ENCODE measurements at places on chromosomes 4 and X.

DNA sequence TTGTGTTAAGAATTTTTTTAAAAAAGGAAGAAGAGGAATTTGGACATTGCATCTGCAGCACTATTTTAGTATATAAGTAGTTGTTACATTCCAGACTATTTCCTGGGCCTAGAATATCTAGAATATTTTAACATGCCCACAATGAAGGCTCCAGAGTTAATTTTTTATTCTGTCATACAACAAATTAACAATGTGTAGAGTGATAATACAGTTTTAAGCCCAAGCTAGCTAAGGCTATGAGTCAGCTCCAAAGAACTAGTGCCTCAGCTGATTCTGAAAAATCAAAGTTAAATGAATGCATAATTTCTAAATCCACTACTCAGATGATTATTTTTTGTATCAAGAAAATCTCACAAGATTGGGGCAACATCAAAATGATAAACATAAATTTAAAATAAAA is 231.4 kb downstream of the PRDM5 start:
- H3K27me3 ChIP-seq, result peaks cover 9% of the 10 kb centered on the region
- H3K36me3 ChIP-seq, result no peaks in the 10 kb centered on the region

DNA sequence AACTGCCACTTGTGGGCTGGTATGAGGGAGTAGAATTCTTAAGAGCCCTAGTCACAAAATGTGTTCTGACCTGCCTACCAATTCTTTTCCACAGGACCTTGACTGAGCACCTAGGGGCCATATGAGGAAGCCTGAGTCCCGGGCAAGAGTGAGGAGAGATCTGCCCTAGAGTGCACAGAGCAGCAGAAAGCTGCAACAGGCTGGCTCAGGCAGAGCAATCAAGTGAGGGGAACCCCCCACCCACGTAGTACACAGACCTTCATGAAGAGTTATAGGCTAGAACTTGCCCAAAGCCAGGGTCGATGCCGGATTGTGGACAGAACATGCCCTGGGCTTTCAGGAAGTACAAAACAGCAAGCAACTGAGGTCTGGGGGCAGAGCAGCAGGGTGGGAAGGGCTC is 117.0 kb downstream of the SPOCK3 start:
- H3K27me3 ChIP-seq, result no peaks in the 10 kb centered on the region
- H3K27ac ChIP-seq, result no peak overlapping the region
- H3K36me3 ChIP-seq, result no peaks in the 10 kb centered on the region

DNA sequence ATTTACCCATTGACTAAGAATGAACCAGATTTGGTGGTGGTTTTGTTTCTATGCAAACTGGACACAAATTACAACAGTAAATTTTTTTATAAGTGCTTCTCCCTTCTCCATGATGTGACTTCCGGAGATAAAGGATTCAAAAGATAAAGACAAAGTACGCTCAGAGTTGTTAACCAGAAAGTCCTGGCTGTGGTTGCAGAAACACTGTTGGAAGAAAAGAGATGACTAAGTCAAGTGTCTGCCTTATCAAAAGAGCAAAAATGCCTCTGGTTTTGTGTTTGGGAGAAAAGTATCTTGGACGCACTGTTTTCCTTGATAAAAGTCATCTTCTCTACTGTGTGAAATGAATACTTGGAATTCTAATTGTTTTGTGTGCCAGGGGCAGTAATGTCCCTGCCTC is 213.4 kb downstream of the GC start:
- H3K4me3 ChIP-seq, result no peak overlapping the region
- H3K4me1 ChIP-seq, result no peaks in the 10 kb centered on the region
- H3K36me3 ChIP-seq, result no peaks in the 10 kb centered on the region

DNA sequence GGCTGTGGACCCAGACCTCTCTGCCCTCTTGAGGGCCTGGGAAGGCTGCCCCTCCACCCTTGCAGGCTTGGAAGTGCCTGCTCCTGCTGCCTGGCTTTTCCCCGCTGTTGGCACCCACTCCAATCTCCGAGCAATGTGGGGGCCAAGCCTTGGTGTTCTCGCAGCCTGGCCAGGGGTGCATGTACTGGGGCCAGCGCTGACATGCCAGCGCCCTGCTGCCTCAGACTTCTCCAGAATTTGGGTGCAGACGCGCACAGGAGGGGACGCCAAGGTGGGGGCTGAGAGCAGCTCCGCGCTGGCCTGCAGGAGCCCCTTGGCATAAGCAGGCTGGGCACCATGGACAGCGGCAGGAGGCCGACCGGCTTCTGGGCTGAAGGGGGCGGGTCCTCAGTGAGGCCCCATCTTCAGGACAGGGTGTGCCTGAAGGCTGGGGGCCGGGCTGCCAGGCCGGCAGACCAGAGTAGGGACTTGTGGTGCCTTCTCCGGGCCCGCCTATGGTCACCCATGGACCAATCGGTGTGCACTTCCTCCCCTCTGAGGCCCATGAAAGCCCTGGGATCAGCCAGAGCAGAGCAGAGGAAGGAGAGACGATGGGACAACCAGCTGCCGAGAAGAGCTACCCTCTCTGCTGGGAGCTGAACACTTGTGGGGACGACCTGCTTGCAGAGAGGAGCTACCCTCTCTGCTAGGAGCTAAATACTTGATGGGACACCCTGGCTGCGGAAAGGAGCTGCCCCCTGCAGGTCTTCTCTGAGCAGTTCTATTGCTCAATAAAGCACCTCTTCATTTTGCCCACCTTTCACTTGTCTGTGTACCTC is 118.3 kb downstream of the DNAAF6 start:
- no peaks in the 10 kb centered on the region for H3K36me3 ChIP-seq
- no peaks in the 10 kb centered on the region for H3K27me3 ChIP-seq
- no peaks in the 10 kb centered on the region for H3K4me1 ChIP-seq
- H3K27ac ChIP-seq, result no peak overlapping the region
- no peak for DNase-seq

DNA sequence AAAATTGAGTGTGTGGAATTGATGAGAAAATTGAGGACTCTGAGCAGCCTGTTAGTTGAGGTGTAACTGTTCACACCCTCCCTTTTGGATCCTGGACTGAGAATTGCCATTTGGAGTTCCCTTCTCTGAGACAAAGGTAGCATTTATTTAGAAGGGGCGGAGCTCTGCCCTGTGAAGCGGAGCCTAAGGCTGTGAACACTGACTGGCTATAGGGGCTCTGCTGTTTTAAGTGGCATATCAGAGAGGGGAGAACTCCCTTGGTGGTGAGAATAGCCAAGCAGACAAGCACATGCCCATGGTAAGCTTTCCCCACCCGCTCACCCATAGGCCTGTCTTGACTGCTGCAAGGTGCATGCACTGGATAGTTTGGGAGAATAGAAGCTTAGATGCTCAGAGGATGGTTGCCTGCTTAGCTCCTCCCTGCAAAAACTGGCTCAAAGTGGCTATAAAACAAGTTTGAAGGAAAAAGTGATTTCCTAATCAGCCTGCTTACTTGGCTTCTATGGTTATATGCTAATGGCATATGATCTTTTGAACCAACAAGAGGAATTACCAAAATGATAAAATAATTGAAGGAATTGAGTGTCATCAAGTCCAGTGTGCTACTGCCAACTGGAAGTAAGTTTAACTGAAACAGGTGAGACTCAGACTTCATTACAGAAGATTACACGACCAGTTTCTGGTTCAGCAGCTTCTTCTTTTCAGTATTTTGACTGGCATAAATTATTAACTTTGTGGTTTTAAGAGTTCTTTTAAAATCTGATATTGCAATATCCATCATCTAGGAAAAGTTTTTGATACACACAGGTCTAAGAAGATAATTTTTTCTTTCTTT is 108.4 kb downstream of the AFF1 start:
- no peak overlapping the region for H3K4me3 ChIP-seq
- peaks cover 23% of the 10 kb centered on the region for H3K36me3 ChIP-seq
- H3K27ac ChIP-seq, result no peak overlapping the region
- peaks cover 20% of the 10 kb centered on the region for H3K4me1 ChIP-seq

DNA sequence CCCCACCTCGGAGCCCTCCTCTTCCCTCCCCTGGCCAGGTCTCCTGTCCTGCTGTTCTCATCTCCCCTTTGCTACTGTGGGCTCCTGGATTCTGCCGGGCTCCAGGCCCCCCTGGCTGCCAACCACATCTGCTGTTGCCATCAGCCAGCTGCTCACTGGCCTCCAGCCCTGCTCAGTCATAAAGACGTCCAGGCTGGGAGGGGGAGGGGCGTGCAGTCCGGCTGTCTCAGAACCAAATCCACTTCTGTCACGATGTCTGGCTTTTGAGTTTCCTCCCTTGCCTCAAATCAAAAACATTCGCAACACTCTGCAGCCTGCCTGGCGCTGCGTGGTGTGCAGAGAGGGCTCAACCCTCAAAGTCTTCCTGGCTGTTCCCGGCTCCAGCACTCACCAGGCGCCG is 7.1 kb downstream of the RASL11B start:
- H3K27me3 ChIP-seq, result no peaks in the 10 kb centered on the region
- H3K27ac ChIP-seq, result no peak overlapping the region
- no peak overlapping the region for H3K4me3 ChIP-seq
- no peaks in the 10 kb centered on the region for H3K36me3 ChIP-seq
- no peak for DNase-seq

- H3K4me1 ChIP-seq, result no peaks in the 10 kb centered on the region
- DNase-seq, result no peak
- no peak overlapping the region for H3K4me3 ChIP-seq
These were observed 89.5 kb upstream of the LCORL start for GRCh38 chr4:18111081-18111480.

DNA sequence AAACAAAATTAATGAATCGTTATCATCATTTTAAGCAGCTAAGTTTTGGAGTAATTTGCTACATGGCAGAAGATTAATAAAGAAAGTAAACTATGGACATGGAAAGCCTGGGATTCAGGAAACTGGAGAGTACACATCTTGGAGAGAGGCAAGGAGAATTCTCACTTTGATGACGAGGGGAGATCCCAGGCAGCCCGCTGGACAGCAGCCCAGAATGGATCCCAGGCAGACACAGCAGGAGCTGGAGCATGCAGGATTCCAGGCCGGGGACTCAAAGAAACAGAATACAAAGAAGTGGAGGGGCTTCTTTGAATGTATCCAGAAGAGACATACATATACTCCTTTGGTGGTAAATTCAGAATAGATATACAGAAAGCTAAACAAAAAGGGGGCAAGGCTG is 118.0 kb upstream of the ATP6AP2 start:
- H3K4me1 ChIP-seq, result peaks cover 9% of the 10 kb centered on the region
- H3K27ac ChIP-seq, result no peak overlapping the region
- peaks cover 7% of the 10 kb centered on the region for H3K27me3 ChIP-seq
- DNase-seq, result no peak
- H3K4me3 ChIP-seq, result no peak overlapping the region
- H3K36me3 ChIP-seq, result no peaks in the 10 kb centered on the region
